ENCODE measurements at places on chromosomes 2 and 18. TPM values are rescaled to one million over a fixed set of nuclear protein-coding genes. Genes with fewer than 3 reads are reported as not detected.

DNA sequence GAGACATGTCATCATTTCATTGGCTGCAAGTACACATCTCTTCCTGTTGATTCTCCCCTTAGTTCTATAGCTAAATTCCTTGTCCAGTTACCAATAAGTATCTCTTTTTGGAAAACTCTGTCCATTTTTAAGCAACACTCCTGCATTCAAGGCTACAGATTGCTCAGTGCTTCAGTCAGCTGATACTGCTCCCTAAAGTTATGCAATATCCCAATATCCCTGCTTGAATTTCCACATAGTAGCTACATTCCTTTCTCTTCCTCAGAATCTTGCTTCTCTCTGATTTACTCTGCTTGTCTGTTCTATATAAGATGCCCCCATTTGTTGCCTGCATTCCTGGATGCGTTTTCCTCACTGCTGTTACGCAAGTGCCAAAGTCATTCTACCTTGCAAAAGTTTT is 109.8 kb downstream of the PARD3B start:
- no peak for DNase-seq

GRCh38 chr2:235554385-235554784 is 60.5 kb downstream of the AGAP1 start:
- no peak for DNase-seq

DNA sequence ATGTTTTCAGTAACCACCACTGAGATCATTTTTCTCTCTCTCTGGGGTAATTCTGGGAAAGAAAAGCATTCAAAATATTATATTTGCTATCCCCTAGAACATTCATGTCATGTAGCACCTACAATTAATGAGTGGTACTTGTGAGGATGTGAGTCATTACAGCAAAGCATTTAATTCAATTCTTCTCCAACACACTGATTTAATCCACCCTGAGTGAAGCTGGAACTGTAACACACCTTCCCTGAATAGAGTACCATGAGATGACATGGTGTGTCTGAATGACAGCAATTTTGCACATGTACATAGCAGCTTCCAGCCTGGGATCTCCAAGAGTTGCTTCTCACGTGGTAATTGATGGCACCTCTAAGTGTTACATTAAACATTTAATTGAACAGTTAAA is 207.1 kb upstream of the SLC14A2 start:
- no peak for DNase-seq

The ST6GAL2 gene
- total RNA-seq: 53.2 TPM

DNA sequence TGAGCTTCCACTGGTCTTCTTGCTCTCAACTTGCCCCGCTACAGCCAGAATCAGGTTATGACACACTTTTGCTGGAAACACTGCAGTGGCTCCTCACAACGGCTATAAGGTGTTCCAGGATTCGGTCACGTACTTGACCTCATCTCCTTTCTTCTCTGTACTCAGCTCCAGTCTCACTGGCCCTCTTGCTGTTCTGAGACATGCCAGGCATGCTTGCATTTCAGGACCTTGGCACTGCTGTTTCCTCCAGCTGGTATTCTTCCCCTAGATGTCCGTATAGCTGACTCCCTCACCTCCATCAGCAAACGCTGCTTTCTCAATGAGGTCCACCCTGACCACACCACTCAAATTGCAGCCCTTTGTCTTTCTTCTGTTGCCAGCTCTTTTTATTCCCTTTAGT is 31.9 kb upstream of the C1GALT1C1L start:
- no peak for DNase-seq

GRCh38 chr2:85468704-85469349 is 50.3 kb downstream of the SH2D6 start:
- DNase-seq: no peak

DNA sequence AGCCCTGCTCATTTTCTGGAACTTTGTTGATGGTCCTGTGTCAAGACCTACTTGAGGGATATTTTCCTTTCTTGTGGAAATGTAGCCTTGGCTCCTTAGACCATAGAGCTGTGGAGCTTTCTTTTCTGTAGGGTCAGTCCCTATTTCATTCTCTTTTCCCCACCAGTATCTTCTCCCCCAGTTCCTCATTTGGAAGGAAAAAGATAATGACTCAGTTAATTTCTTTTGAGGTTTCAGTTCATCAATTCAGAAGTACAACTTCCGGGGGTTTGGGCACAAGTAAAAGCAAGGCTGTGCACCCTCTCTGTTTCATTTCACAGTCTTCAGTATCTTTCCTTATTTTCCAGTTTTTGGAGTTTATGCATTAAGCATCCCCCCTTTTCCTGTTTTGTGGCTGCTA is 70.7 kb downstream of the CDC42EP3 start:
- no peak for DNase-seq

GRCh38 chr18:55982992-55983391 is 395.0 kb upstream of the TCF4 start:
- no peak for DNase-seq

GRCh38 chr2:104050656-104051242 is 803.2 kb upstream of the POU3F3 start:
- DNase-seq: no peak

GRCh38 chr2:200199005-200199404 is 107.5 kb upstream of the SPATS2L start:
- DNase-seq: no peak

GRCh38 chr2:238784671-238785527 is 63.0 kb upstream of the TWIST2 start:
- DNase-seq: no peak

The GCG gene
- not detected for total RNA-seq

- peak; percentile 48 for DNase-seq
Observed at GRCh38 chr18:74353169-74353775, 37.6 kb downstream of the C18orf63 start.

GRCh38 chr2:135840601-135841000 is 3.6 kb upstream of the LCT start:
- DNase-seq: no peak

- DNase-seq: peak; percentile 58
Observed at GRCh38 chr2:64359892-64360657, 93.9 kb upstream of the LGALSL start.

GRCh38 chr2:96024336-96025193 is 10.2 kb downstream of the GPAT2 start:
- DNase-seq: no peak

The TTC21B gene
- 81.2 TPM for total RNA-seq

GRCh38 chr18:7096838-7097237 is 20.8 kb downstream of the LAMA1 start:
- DNase-seq: no peak

DNA sequence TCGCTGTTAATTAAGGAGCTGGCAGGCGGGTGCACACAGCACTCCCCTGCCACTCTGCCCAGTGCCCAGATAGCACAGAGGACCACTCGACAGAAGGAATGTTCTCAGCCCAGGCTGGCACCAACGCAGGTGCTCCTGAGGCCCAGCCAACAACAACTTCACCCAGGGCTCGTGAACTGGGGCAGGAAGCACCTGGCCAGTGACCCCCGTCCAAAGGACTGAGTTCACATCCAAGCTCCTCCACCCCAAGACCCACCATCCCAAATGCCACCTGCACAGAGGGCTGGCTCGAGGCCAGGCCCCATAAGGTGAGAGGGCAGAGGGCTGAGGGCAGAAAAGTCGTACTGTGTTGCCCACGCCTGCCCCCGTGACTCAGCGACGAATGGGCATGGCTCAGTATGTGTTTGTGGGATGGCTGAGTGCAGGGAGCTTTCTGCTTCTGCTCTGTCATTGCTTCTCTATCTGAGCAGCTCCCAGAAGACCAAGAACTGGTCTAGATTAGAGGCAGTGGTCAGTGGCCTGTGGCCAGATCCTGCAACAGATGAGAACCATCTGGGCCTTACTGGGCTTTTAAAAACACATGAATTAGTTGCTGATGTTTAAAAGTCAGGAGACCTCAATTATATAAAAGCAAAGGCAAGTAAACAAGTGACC is 68.4 kb downstream of the POLR1A start:
- no peak for DNase-seq

- DNase-seq: no peak
Observed at GRCh38 chr2:68464651-68465050, 2.4 kb downstream of the FBXO48 start.

DNA sequence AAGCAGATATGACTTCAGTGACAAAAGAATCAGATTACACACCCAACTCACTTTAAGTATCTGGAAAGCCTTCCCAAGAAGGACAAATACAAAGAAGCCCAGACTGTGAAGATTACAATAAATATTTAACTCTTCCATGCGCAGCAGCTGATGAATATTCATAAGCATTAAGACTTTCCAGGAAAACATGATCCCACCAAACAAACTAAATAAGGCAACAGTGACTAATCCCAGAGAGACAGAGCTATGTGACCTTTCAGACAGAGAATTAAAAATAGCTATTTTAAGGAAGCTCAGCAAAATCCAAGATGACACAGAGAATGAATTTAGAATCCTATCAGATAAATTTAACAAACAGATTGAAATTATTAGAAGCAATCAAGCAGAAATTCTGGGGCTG is 108.2 kb upstream of the UBE2E3 start:
- no peak for DNase-seq

DNA sequence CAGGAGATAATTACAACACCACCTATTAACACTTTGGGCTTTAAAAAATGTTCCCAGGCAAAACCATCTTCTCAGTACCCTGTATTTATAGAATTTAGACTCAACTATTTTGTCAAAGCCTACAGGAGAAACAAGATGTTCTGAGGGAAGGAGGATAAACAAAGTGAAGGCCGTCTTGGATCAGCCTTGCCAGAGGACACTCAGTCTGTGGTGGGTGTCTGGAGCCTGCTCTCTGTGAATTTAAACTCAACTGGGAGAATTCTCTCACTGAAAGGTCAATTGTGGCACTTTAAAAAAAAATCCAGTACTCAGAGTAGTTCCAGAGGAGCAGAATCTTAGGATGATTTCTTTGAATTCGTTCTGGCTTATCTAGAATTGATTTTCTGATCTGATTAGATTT is 28.4 kb upstream of the SLC1A4 start:
- DNase-seq: no peak

GRCh38 chr2:170017860-170018532 is 160.0 kb upstream of the MYO3B start:
- peak; percentile 66 for DNase-seq

The CAPN14 gene
- 0.42 TPM for total RNA-seq

- no peak for DNase-seq
Observed at GRCh38 chr2:72148837-72149555, 1.3 kb upstream of the CYP26B1 start.

The SCYGR7 gene
- not detected for total RNA-seq

The EML6 gene
- total RNA-seq: 3.9 TPM

DNA sequence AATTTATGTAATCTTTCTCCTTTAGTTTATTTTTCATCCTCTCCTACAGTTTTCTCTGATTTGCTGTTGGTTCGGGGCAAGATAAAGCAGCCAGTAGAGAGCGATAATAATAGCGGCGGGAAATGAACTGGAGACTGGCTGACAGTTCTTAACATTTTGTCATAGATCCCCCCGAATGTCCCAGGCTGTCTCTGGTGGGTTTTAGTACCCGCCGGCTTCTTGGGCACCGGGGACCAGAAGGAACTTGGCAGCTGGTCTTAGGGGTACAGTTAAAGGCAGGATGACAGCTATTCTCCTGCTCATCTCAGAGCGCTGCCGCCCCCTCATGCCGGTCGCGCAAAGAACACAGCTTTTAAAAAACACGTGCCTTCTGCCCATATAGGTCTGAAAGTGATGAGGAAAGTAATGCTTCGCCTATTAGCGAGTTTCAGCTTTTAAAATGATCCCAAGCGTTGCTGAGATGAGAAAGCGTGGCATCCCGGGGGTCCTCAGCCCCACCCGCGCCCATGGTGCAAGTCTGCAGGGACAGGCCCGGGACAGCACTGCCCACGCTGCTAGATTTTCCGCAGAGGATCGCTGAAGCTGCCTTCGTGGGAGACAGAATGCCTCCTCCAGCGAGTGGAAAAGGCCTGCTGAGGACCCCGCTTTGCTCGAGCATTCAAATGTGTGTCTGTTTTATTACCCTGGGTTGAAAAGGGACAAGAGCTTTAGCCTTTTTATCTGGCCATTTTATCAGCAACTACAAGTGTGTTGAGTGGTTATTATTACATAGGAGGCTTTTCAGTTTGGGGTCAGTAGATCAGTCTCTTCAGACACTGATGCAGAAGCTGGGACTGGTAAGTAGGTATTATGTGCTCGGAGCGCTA is 3.8 kb downstream of the ONECUT2 start:
- no peak for DNase-seq

The SUCLG1 gene
- 80.7 TPM for total RNA-seq

DNA sequence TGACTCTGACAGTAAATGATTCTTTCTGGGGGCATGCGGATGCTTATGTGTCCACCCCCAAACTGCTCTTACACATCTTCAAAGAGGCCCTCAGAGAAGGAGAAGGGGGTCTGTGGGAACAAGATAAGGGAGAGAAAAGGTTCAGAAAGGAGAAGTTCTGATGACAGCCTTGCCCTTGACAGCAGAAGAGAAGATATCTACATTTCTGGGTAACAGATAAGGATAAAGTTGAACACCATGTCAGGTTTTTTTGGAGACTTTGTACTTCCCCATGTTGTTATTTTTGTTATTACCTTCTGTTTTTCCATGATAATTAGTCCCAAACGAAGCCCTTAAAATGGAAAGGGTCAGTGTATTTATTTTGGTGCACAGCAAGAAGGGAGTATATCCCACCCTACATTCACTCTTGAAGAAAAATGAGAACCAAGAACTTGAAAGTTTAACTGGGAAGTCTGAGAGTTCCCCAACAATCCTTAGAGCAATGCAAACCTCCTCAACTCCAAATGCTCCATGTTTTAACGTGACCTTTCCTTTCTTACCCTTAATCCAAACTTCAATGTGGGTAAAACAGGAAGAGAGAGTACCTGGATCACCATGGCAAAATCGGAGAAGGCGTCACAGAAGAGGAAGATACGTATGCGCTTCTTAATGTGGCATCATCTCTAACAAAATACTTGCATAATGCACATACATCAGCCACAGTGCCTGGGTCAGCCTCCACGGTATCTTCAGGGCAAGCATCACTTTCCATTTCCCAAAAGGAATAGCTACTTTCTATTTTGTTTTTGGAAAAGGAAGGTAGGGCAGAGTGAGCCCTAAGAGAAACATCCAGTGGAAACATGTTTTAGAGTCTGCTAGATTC is 264.6 kb upstream of the STON1 start:
- DNase-seq: no peak

DNA sequence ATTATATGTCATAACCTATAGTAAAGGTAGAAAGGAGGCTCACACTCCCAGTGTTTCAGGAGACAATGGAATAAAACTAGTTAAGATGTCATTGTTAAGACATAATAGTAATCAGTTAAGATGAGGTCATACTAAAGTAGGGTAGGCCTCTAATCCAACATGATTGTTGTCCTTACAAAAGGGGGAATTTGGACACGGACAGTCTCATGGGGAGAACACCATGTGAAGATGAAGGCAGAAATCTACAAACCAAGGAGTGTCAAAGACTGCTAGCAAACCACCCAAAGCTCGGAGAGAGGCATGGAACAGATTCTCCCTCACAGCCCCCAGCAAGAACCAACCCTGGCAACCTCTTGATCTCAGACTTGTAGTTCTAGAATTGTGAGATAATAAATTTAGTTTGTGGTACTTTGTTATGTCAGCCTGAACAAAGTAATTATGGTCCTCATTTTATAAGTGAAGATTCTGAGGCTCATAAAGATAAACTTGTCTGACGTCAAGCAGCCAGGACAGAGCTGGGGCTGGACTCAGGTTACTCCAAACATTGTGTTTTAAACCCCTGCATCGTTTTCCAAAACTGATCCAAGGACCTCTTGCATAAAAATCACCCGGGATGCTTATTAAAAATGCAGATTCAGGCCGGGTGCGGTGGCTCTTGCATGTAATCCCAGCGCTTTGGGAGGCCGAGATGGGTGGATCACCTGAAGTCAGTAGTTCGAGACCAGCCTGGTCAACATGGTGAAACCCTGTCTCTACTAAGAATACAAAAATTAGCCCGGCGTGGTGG is 47.8 kb downstream of the CCDC195 start:
- no peak for DNase-seq
